CD4-positive, alpha-beta T cell treated with Interleukin-15 for 1 hour (primary cell): ENCODE measurements at places on chromosomes 2 and 18.

GRCh38 chr18:31493171-31493570 lies 4.8 kb upstream of the DSG2 start:
- DNase-seq, result no peak

- DNase-seq, result no peak
These were observed 20.4 kb upstream of the IL1R1 start for GRCh38 chr2:102122115-102122514.

GRCh38 chr2:121650315-121650930 lies 1.2 kb upstream of the CLASP1 start:
- no peak for DNase-seq

GRCh38 chr18:48829443-48830149 lies 121.2 kb downstream of the SMAD7 start:
- no peak for DNase-seq
